ENCODE measurements at places on chromosomes 4 and X. TPM values are rescaled to one million over a fixed set of nuclear protein-coding genes. Genes with fewer than 3 reads are reported as not detected.
A peak's percentile ranks its signal among the peaks of the same experiment; 100 is the strongest.

Gene TLL1
- 0.76 TPM for total RNA-seq

Gene SMIM31
- not detected for total RNA-seq

DNA sequence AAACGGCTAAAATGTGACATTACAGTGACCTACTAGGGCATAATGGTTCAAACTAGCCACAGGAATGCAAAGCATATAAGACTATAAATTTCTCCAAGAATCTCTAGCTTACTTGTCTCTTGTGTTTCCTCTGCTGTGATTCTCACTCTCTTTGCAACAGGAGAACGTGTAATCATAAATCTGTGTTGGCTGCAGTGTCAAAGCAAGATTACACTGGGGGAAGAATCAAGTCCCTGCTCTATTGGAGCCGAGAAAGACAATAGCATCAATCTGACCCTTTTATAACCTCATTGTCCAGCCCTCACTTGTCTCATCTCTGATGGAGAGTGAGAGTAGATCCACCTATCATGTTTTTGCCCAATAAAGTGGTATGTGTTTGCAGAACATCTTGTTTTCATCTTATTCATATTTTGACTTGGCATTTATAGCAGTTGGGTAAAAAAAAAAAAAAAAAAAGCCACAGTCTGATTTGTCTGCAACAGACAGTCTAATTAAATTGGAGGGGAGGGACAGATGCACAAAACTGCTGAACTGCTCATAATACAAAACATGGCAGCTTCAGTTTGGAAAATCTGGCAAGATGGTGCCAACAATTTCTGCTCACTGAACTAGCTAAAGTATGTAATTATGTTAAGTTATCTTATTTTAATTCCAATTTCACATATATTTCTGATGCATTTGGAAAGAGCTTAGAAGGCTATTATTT, 165.0 kb upstream of the GABRA2 start:
- DNase-seq, result no peak
- H3K4me3 ChIP-seq, result no peak overlapping the region
- H3K27ac ChIP-seq, result no peak overlapping the region
- H3K27me3 ChIP-seq, result no peaks in the 10 kb centered on the region
- no peaks in the 10 kb centered on the region for H3K36me3 ChIP-seq
- no peaks in the 10 kb centered on the region for H3K4me1 ChIP-seq

DNA sequence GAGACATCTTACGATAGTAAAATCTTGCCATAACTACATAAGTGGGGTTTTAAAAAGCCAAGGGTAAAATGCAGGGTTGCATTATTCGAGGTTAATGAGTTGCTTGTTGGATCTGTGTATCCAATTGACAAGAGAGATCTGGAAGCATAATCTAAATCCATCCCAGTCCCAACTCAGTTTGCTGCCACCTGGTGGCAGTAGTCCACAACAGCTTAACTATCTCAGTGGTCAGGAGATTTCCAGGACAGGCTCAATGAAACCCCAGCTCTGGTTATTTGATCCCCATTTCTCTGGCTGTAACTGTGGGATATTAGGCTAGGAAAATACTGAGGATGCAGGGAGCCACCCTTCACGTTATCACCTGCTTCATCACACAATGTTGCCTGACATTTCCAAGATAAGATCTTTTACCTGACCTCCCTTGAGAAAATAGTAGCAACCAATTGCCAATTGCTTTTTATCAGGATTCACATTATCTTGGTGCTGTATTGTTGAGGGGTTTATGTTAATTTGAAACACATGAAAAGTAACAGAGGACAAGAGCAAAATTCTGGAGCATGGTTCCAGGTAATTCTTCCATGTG, 88.2 kb upstream of the TNIP3 start:
- H3K27me3 ChIP-seq, result no peaks in the 10 kb centered on the region
- no peak overlapping the region for H3K4me3 ChIP-seq
- H3K27ac ChIP-seq, result no peak overlapping the region
- DNase-seq, result peak; percentile 79
- H3K4me1 ChIP-seq, result peaks cover 14% of the 10 kb centered on the region

Gene SMPX
- total RNA-seq, result not detected

GRCh38 chr4:7790023-7790422, 149.6 kb downstream of the AFAP1 start:
- peaks cover 36% of the 10 kb centered on the region for H3K36me3 ChIP-seq
- no peak overlapping the region for H3K27ac ChIP-seq
- H3K4me3 ChIP-seq, result no peak overlapping the region
- H3K4me1 ChIP-seq, result no peaks in the 10 kb centered on the region
- DNase-seq, result no peak

GRCh38 chr4:124534131-124534530, 178.4 kb downstream of the ANKRD50 start:
- H3K27ac ChIP-seq, result no peak overlapping the region
- H3K36me3 ChIP-seq, result no peaks in the 10 kb centered on the region
- H3K27me3 ChIP-seq, result no peaks in the 10 kb centered on the region
- no peak for DNase-seq

GRCh38 chr4:68460085-68460484, 12.8 kb downstream of the TMPRSS11E start:
- no peaks in the 10 kb centered on the region for H3K27me3 ChIP-seq
- H3K4me3 ChIP-seq, result no peak overlapping the region
- DNase-seq, result no peak
- no peaks in the 10 kb centered on the region for H3K36me3 ChIP-seq
- H3K27ac ChIP-seq, result no peak overlapping the region

DNA sequence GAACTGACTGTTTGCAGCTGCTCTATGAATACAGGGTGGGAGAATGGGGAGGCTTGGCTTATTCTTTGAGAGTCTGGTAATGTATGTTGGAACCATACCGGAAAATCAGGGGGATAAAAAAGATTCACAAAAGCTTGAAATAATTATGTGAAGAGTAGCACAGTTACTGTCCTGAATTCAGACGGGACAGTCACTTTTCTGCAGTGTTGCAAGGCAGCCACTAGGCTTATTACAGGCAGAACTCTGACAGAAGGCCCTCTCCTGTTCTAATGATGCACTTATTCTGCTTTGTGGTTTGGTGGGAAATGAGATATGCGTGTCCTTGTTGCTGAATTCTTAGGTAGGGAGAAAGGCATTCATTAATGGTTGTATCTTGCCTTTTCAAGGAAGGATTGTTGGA, 37.2 kb downstream of the GUCY1B1 start:
- no peaks in the 10 kb centered on the region for H3K27me3 ChIP-seq
- H3K4me1 ChIP-seq, result no peaks in the 10 kb centered on the region
- DNase-seq, result no peak
- H3K36me3 ChIP-seq, result no peaks in the 10 kb centered on the region
- H3K4me3 ChIP-seq, result no peak overlapping the region

Gene NKX6-1
- total RNA-seq, result not detected

Gene ZC4H2
- 10.7 TPM for total RNA-seq

Data from spleen (tissue), 13 donors.